ENCODE measurements at places on chromosomes 11 and 22. TPM values are rescaled to one million over a fixed set of nuclear protein-coding genes. Genes with fewer than 3 reads are reported as not detected.
A peak's percentile ranks its signal among the peaks of the same experiment; 100 is the strongest.

DNA sequence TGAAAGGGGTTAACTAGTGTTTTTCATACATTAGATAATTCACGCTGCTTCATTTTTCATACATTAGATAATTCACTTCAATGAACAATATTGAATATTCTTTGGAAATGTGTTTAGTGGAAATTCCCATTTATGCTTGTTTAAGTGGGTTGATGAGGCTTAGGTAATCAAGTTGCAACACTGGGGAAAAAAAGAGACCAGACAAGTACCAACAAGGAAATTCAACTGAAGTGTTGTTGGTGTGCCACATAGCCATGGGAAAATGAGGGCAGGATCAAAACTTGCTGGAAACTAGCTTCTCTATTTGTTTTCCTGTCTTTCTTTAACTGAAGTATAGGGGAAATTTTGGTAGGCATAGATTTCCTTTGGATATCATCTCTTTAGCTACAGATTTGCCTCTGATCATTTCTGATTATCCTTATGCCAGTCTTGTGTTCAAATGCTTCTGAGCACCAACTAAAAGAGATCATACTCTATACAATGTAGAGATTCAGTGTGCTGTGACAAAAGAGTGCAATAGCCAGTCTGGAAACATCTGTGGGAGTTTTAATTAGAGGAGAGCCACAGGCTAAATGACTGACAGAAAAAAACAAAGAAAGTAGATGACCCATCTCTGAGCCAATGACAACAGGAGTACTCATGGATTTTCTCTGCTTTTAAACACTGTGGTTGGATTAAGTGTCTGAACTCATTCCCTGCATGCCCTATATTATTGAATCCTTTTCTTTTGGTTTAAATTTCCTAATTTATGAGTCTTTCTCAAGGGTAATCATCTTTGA lies 67.6 kb upstream of the CTSC start:
- no peak for DNase-seq

GRCh38 chr11:121067026-121067425 lies 34.0 kb upstream of the TECTA start:
- DNase-seq, result no peak

DNA sequence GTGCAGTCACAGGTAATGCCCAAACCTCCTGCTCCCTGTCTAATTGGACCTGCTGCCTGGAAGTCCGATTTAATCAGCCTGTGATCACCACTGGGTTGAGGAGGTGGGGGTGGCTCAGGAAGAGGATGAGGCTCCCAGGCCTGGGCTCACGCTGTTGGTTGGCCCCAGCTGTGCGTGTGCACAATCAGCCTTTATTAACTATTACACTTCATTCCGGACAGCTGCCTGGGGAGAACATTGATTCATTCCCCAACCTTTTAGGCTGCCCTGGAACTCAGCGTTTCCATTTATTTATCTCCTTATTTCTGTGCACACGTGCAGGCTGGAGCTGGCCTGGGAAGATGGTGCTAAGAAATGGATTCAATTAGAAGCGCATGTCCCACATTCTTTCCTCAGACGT lies 123.4 kb downstream of the DSCAML1 start:
- DNase-seq, result no peak

GRCh38 chr11:36306888-36307287 lies 10.8 kb downstream of the PRR5L start:
- DNase-seq, result peak; percentile 23

- no peak for DNase-seq
Measured at GRCh38 chr11:35343033-35343598, 76.2 kb downstream of the SLC1A2 start.

The USP2 gene
- 12.6 TPM for polyA plus RNA-seq

The KRTAP5-10 gene
- 0.24 TPM for polyA plus RNA-seq

Measured in spinal cord (tissue), 10 donors.